ENCODE measurements at places on chromosomes 3 and 15. TPM values are rescaled to one million over a fixed set of nuclear protein-coding genes. Genes with fewer than 3 reads are reported as not detected.

DNA sequence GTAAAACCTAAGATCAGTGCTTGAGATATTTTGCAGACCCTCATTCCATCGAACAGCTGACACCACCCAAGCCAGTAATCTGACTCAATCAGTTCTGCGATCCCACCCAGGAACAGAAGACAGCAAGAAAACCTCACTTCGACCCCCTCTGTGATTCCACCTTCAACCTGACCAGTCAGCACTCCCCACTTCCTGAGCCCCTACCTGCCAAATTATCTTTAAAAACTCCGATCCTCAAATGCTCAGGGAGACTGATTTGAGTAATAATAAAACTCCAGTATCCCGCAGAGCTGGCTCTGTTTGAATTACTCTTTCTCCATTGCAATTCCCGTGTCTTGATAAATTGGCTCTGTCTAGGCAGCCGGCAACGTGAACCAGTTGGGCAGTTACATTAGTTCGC lies 25.7 kb upstream of the CLDN16 start:
- no peak for ATAC-seq

GRCh38 chr3:188513662-188514328 lies 359.8 kb downstream of the LPP start:
- ATAC-seq = no peak

DNA sequence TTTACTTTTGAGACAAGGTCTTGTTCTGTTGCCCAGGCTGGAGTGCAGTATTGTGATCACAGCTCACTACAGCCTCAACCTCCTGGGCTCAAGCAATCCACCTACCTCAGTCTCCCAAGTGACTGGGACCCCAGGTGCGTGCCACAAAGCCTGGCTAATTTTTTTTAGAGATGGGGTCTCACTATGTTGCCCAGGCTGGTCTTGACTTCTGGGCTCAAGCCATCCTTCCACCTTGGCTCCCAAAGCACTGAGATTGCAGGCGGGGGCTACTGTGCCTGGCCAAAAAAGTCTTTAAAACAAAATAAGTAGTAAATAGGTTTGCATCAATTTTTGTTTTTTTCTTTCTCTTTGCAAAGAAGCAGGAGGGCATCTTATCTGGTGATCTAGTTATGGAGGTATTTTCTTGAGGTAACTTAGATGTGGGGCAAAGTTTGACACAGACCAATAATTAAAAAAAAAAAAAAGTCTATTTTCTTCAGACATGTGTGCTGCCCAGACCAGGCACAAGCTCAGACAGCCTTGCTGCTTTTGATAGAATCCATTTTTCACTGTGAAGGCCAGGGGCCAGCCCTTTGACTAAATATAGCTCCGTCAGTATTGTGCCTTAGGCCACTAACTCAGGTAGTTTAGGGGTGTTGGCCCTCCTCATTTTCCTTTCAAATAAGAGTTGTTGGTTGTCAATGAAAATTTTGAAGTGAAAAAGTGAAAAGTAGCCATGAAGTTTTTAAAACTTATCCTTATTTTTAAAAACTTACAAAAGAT lies 2.5 kb downstream of the ARL6IP5 start:
- no peak for ATAC-seq

DNA sequence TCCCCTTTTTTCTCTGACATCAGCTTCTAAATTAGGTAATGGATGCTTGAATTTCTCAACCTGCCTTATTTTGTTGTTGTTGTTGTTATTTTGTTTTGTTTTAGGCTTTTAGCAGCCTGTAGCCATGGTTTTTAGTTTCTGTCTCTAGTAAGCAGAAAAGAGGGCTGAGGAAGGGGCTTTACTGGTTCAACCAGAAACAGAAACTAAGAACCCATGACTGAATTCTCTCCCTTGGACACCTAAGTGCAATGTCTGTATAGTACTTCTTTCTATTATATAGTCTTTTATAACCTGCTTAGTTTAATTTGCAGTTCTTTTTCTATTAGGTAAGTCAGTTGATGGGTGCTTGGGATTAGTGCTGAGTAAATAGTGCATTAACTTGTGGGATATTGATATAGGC lies 129.0 kb downstream of the BBX start:
- ATAC-seq = no peak

CDC25A gene
- 3.2 TPM for total RNA-seq

CNOT10 gene
- 33.1 TPM for total RNA-seq

MFAP1 gene
- total RNA-seq = 29.3 TPM

- no peak for ATAC-seq
Observed at GRCh38 chr3:86168512-86168911, 822.4 kb downstream of the VGLL3 start.

- no peak for ATAC-seq
Observed at GRCh38 chr3:119977353-119977752, 116.9 kb downstream of the GSK3B start.

DNA sequence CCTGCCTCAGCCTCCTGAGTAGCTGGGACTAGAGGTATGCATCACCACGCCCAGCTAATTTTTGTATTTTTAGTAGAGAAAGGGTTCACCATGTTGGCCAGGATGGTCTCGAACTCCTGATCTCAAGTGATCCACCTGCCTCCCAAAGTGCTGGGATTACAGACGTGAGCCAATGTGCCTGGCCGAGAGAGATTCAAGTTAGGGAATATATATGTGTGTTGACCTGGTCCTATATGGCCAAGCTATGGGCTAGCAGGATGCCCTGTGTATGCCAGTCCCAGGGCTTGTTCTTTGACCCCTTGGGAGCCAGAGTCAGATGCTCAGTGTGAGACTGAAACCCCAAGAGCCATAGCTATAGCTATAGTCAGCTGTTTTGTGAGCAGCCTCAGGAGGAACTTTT lies 1.9 kb downstream of the NDUFAF3 start:
- ATAC-seq = no peak

- no peak for ATAC-seq
Observed at GRCh38 chr3:150249779-150250470, 158.2 kb upstream of the TSC22D2 start.

GRCh38 chr3:102577082-102577789 lies 142.4 kb downstream of the ZPLD1 start:
- ATAC-seq = no peak

DBR1 gene
- 13.8 TPM for total RNA-seq

DNA sequence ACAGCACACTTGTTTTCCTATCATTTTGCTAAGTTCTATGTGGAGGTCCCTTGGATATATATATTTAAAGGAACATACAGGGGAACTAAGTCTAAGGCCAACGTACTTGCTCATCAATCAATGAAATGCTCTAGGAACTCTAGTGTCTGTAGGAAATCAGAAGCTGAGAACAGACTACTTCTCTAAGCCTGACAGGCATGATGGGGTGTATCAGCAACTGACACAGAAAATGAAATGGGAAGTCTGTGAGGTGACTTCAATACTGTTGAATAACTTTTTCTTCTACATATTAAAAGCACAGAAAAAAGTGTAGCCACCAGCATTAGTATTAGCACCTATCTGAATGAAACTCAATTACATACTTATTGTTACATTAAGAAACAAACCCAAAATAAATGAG lies 56.9 kb upstream of the CSPG5 start:
- ATAC-seq = no peak

GFM1 gene
- 61.6 TPM for total RNA-seq

- ATAC-seq = no peak
Observed at GRCh38 chr3:40980467-40980866, 218.8 kb upstream of the CTNNB1 start.

- no peak for ATAC-seq
Observed at GRCh38 chr15:85726454-85726853, 68.3 kb downstream of the KLHL25 start.

DNA sequence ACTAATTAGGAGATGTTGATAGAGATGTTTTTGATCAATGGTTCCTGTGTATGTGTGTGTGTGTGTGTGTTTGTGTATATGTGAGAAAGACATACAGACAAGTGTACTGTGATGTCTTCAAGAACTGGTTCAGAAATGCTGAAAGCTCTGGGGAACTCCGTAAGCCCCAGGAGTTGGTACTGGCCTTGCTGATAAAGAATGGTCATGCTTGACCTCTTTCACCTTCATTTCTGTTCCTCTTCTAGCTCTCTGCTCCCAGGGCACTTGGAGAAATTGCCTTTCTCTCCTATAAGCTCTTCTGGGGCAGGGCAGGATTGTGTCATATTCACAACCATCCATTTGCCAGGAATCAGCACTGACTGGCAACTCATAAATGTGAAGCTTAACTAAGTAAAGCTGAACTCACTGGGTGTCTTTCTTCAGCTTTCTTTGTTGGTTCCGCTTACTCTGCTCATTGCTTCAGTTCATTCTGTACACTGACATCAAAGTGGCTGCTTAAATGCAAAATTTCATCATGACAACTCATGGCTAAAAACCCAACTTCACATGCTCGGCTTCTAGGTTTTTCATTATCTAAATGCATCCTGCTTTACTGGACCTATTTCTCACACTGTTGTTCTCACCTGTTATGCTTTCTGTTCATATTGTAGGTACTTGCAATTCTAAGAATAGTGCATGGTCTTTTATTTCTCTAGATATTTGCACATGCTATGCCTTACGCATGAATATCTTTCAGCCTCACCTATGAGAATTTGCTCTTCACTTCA lies 162.1 kb upstream of the LYSMD4 start:
- no peak for ATAC-seq

GRCh38 chr3:16055606-16056211 lies 118.8 kb upstream of the GALNT15 start:
- ATAC-seq = no peak

GRCh38 chr15:75366163-75366562 lies 2.2 kb downstream of the MAN2C1 start:
- no peak for ATAC-seq

GRCh38 chr3:52682016-52682415 lies 3.7 kb downstream of the PBRM1 start:
- no peak for ATAC-seq

TERC gene
- 8.1 TPM for total RNA-seq

SEMA5B gene
- 28.4 TPM for total RNA-seq

SCN11A gene
- total RNA-seq = 0.53 TPM

DNA sequence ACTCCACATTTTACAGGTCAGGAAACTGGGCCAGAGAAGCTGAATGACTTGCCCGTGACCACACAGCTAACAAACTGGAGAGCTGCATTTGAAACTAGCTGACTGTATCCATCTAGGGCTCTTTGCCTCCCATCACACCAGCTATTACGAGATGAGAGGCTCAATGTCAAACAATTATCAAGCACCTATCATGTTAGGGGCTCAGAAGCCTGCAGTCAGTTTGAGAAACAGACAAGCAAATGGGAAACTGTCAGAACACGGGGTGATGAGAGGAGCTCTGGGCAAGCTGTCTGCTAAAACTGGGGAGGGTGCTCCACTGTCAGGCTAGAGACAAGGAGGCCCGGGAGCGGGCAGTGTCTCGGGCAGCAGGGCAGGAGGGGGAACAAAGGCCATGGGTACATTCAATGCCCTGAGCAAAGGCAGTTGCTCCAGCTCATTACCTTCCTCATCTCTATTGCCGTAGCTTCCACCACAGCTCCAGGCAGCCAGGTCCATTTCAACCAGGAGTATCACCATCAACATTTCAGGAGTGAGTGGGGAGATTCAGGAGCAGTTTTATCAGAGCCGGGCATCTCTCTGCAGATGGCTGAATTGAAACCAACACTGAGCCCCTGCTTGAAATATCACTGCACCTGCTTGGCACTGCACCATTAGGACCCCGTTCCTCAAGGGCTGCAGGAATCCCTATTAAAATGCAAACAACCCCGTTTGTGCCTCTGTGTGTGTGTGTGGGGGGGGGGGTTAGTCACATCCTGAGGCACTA lies 122.6 kb downstream of the RAB11A start:
- ATAC-seq = no peak

DNA sequence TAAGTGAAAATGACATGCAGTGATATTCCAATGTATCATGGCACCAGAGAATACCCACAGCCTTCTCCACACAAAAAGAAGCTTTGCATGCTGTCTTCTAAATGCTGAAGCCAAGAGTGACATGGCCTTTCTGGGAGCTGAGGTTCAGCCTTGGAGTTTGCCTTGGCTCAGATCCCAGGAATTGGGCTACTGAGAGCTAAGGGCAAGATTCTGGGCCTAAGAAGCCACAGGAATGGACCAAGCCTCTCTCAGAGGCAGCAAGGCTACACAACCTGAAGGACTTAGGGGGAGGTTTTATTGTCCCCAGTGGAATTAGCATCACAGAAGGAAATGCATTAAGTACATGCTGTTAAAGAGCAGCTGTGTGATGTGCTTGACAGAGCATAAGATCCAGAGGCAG lies 1078.5 kb downstream of the TUSC7 start:
- no peak for ATAC-seq

GRCh38 chr15:27958911-27959578 lies 140.1 kb downstream of the OCA2 start:
- ATAC-seq = no peak

CTXN2 gene
- total RNA-seq = 0.85 TPM

DNA sequence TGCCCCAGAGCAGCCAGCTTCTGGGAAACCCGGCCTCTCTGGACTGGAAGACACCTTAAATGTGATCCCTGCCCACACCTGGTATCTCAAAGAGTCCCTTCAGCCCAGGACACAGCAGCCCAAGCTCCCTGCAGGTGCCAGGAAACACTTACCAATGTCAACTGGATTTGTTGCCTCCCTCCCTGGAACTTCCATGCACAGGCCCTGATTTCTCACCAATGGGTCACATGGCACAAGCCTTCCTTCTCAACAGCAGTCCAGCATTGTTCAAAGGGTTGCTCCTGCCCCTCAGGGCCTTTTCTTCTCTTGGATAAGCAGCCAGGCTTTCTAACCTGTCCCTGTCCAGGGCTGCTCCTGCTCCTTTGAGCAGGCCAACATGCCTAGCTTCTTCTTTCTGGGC lies 31.6 kb downstream of the ANP32A start:
- no peak for ATAC-seq

PARP14 gene
- total RNA-seq = 50.3 TPM

SI gene
- not detected for total RNA-seq

- ATAC-seq = no peak
Observed at GRCh38 chr15:75437721-75438120, 13.8 kb downstream of the SIN3A start.

GRCh38 chr3:177197727-177198460 lies 612 bp upstream of the TBL1XR1 start:
- ATAC-seq = peak; percentile 84

DNA sequence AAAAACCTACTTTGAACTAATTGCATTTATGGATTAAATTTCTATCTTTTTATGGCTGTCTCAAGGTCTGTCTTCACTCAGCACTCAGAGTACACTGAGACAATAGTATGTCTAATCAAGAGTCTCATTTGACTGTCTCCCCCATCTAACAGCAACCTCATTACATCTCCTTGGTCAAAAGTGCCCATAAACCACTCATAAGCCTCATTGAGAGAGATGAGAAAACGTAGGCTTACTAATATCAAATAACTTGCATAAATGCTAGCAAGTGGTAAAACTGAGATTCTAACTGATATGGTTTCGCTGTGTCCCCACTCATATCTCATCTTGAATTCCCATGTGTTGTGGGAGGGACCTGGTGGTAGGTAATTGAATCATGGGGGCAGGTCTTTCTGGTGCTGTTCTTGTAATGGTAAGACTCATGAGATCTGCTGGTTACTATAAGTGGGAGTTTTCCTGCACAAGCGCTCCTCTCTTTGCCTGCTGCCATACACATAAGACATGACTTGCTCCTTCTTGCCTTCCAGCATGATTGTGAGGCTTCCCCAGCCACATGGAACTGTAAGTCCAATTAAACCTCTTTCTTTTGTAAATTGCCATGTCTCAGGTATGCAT lies 113.9 kb downstream of the TFDP2 start:
- no peak for ATAC-seq
